ENCODE measurements at places on chromosomes 12 and 14. TPM values are rescaled to one million over a fixed set of nuclear protein-coding genes. Genes with fewer than 3 reads are reported as not detected.

The CFAP251 gene
- 3.3 TPM for total RNA-seq

The PDE6H gene
- total RNA-seq, result not detected

The PRB2 gene
- not detected for total RNA-seq

The CCDC38 gene
- not detected for total RNA-seq

The ARHGDIB gene
- total RNA-seq, result 1.1 TPM

The FITM1 gene
- not detected for total RNA-seq

The RBM25 gene
- 23.6 TPM for total RNA-seq

The CARMIL3 gene
- under 0.01 TPM for total RNA-seq

All from smooth muscle cell of bladder (primary cell).